ENCODE measurements at places on chromosomes 13 and 19. TPM values are rescaled to one million over a fixed set of nuclear protein-coding genes. Genes with fewer than 3 reads are reported as not detected.

DNA sequence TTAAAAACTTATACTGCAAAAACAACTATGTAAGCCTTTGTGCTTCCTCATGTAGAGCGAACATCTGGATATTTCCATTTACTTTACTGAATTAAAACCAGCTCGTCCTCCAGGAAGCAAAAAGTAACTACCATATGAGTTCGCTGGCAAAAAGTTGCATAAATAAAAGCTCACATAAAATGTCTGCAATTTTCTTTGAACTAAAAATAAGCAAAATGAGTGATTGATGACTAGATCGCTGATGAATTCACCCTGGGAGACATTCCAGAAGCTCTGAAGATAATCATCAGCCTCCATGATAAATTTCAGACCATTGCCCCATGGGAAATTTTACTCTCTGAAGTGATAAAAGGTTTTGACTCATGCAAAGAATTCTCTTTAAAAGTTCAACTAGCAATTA lies 67.3 kb upstream of the SACS start:
- H3K27me3 ChIP-seq, result no peaks in the 10 kb centered on the region
- DNase-seq, result no peak
- H3K4me3 ChIP-seq, result no peak overlapping the region
- no peak overlapping the region for H3K27ac ChIP-seq

DNA sequence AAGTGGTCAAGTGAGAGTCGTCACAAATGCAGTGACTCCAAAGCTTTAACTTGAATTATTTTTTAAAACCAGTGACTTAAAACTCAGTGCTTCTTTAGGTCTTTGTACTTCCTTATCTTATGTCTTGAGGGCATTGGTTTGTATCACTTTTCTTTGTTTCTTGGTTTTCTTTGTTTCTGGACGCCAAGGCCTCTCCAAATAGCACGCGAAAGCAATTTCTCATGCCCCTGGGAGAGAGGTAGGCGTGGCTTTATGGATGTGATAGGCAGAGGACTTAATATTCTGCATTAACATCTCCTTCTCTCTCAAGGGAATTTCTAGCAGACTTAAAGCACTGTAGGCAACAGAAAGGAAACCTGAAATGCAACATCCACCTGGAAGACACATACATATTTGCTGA lies 20.6 kb downstream of the UBE2L5 start:
- no peak for DNase-seq
- H3K27me3 ChIP-seq, result no peaks in the 10 kb centered on the region
- no peak overlapping the region for H3K27ac ChIP-seq
- H3K4me1 ChIP-seq, result peaks cover 11% of the 10 kb centered on the region
- no peak overlapping the region for H3K4me3 ChIP-seq
- H3K36me3 ChIP-seq, result no peaks in the 10 kb centered on the region

DNA sequence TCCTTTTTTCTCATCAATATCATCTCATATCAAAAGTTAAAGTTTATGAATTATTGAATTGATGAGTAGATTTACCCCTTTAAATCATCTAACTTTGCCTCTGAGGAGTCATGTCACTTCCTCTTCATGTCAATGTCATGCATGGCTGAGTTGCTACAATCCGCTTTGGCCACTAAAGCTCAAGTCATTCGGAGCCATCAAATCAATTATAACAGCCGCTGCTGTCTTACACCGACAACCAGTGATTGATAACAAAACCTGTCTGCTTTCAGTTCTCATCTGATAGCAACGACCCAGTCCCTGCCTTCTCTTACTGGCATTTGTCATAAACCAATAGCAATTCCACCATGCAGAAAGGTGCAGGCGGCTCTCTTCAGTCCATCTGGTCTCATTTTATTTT lies 429.3 kb downstream of the DIAPH3 start:
- DNase-seq, result no peak
- no peaks in the 10 kb centered on the region for H3K4me1 ChIP-seq
- H3K36me3 ChIP-seq, result no peaks in the 10 kb centered on the region
- no peak overlapping the region for H3K27ac ChIP-seq

DNA sequence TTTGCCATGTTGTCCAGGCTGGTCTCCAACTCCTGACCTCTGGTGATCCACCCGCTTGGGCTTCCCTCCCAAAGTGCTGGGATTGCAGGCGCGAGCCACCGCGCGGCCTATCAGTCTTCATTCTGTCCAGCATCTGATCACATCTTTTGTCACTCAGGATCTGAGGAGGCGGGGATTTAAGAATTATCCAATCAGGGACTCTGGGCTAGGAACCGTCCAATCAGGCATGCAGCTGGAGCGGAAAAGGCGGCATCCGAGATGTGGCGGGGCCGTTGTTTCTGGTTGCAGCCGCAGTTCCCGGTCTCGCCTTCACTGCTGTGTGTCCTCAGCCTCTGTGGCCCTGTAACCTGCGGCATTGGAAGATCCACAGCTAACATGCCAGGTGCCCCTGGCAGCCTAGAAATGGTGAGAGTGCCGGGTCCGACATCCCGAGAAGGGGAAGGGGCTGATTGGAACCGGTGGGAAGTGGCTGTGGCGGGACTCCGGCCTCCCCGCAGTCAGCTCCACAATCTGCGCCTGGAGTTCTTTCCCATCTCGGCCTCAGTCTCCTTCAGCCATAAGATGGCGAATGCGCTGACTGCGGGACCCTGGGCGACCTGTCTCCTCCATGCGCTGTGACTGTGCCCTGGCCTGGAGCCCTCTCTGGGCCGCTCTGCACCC lies at the start of gene ZNF729:
ZNF729 (plus strand) TSS at position 291 of the 660 bp plus-strand sequence; CDS start at position 376, 85 bp downstream.
- H3K4me3 ChIP-seq, result no peak within 1 kb of the TSS
- no peaks in the 10 kb centered on the region for H3K27me3 ChIP-seq
- H3K27ac ChIP-seq, result no peak within 1 kb of the TSS
- no peaks in the 10 kb centered on the region for H3K36me3 ChIP-seq

GRCh38 chr13:20960663-20961309 lies 58.2 kb upstream of the XPO4 start:
- H3K36me3 ChIP-seq, result no peaks in the 10 kb centered on the region
- no peaks in the 10 kb centered on the region for H3K27me3 ChIP-seq
- no peaks in the 10 kb centered on the region for H3K4me1 ChIP-seq
- no peak for DNase-seq
- H3K4me3 ChIP-seq, result no peak overlapping the region

GRCh38 chr13:111490611-111491010 lies 170.2 kb downstream of the TEX29 start:
- no peaks in the 10 kb centered on the region for H3K36me3 ChIP-seq
- H3K27me3 ChIP-seq, result no peaks in the 10 kb centered on the region
- no peak overlapping the region for H3K27ac ChIP-seq
- no peak overlapping the region for H3K4me3 ChIP-seq
- DNase-seq, result peak; percentile 21

- H3K27me3 ChIP-seq, result no peaks in the 10 kb centered on the region
- no peaks in the 10 kb centered on the region for H3K36me3 ChIP-seq
- DNase-seq, result no peak
- no peak overlapping the region for H3K4me3 ChIP-seq
- H3K4me1 ChIP-seq, result no peaks in the 10 kb centered on the region
These were observed 963.4 kb downstream of the PCDH9 start for GRCh38 chr13:66266761-66267160.

DNA sequence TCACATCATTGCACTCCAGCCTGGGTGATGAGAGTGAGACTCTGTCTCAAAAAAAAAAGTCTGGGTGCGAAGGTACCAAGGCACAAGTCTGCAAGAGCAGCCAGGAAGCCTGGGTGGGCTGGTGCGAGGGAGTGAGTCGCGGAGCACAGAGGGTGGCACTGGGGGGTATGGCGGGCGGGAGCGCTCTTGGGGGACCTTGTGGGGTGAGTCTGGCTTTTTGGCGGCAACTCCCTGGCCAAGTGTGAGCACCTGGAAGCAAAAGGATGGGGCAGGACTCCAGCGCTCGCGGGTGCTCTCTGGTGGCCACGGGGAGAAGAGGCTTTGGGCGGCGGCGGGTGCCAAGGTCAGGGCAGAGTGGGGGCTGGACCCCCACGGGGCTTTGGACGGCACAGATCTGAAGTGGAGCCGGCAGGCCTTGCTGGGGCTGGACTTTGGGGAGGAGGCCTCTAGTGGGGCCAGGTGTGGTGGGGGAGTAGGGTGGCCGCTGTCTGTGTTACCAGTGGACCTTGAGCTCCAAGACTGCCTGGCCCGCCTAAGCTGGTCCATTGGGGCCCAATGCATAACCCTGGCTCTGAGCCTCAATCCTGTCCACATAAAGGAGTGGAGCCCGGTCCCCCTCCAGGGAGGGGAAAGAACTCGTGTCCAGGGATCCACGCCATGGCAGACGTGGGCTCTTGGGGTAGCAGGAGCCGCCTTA lies 1.6 kb downstream of the P2RY11 start:
- peaks cover 22% of the 10 kb centered on the region for H3K4me1 ChIP-seq
- H3K27ac ChIP-seq, result peak overlapping the region; percentile 51
- DNase-seq, result peak; percentile 81
- H3K27me3 ChIP-seq, result no peaks in the 10 kb centered on the region
- no peak overlapping the region for H3K4me3 ChIP-seq

GRCh38 chr19:2387367-2388288 lies 27.6 kb downstream of the TMPRSS9 start:
- H3K4me1 ChIP-seq, result no peaks in the 10 kb centered on the region
- H3K36me3 ChIP-seq, result no peaks in the 10 kb centered on the region
- no peaks in the 10 kb centered on the region for H3K27me3 ChIP-seq
- no peak overlapping the region for H3K4me3 ChIP-seq
- H3K27ac ChIP-seq, result no peak overlapping the region
- DNase-seq, result no peak

DNA sequence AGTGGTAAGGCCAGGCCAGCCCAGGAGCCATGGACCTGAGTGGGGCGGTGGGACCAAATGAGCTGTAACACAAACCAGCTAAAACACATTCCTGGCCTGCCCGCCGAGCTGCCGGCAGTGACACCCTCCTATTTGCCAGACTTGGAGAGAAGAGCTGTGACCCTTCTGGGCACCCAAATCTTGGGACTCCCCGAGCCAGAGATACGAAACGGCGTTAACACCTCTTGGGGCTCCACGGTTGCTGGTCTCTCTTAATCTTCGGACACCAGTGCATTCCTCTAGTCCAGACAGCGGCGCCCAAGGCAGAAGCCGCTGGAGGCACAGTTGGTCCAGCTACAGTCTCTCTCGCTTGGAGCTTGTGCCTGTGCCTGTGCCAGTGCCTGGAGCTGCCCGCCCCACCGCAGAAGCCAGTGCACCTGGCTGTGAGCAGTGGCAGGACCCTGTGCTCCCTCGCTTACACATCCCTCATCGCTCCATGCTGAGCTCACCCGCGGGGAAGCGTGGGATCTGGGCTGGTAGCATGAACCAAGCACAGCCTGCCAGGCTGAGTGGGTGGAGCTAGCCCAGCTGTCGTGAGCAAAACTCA lies 147.2 kb upstream of the KLHL1 start:
- no peaks in the 10 kb centered on the region for H3K27me3 ChIP-seq
- no peak overlapping the region for H3K4me3 ChIP-seq
- DNase-seq, result no peak
- no peaks in the 10 kb centered on the region for H3K4me1 ChIP-seq

DNA sequence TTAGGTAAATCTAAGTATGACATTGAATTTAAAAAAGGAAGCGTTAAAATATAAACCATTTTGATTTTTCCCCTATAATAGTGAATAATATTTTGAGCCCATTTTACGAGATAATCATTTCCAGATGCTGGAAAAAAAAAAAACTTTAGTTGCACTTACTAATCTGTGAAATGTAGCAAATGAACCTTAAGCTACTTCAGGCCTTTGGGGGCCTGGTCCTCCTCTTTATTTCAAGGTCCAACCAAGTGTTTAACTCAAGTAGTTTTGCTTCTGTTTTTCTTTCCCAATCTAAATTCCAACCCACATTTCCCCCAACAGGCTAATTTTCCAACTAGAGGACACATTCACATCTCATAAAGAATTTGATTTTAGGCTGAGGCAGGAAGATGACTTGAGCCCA lies 101.2 kb downstream of the TNFRSF19 start:
- no peaks in the 10 kb centered on the region for H3K27me3 ChIP-seq
- no peak for DNase-seq
- H3K4me3 ChIP-seq, result no peak overlapping the region
- H3K36me3 ChIP-seq, result no peaks in the 10 kb centered on the region
- no peak overlapping the region for H3K27ac ChIP-seq

DNA sequence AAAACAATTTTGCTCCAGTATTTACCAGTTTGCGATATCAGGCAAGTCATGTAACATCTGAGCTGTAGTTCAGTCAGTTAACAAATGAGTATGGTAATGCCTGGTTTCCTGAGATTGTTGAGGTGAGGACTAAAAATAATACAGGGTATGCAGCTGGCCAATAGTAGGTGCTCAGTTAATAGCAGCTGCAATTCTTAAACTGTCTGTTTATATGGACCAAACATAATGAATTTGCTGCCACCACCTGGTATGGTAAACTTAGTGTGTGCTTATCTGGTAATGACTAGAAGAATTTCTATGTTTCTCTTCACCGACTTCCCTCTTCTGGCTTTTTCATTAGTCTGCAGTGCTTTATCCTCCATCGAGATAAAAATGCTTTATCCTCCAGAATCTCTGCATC lies 9.1 kb downstream of the ZMYM2 start:
- DNase-seq, result no peak
- peaks cover 64% of the 10 kb centered on the region for H3K36me3 ChIP-seq
- H3K27me3 ChIP-seq, result no peaks in the 10 kb centered on the region
- H3K4me1 ChIP-seq, result peaks cover 16% of the 10 kb centered on the region

DNA sequence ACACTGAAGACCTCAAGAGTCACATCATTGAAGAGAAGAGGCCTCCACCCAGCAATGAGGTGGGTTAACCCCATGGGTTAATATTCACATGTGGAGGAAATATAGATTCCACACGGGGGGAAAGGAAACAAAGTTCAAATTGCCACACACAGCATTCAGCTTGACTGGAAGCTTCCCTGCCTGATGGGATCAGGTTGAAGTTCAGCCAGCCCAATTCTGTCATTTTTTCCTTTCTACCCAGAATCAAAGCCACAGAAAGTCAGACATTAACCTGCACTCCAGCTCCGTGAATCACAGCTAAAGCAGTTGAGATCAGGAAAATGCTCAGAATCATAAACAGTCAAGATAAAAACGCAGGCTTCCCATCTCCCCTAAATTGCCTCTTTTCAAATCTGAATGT lies 208.7 kb upstream of the OBI1 start:
- H3K27me3 ChIP-seq, result no peaks in the 10 kb centered on the region
- no peak for DNase-seq
- no peak overlapping the region for H3K27ac ChIP-seq
- no peaks in the 10 kb centered on the region for H3K4me1 ChIP-seq

FREM2 gene
- 13.9 TPM for total RNA-seq

FAM174C gene
- 41.4 TPM for total RNA-seq

PTGIR gene
- 12.6 TPM for total RNA-seq

ZNF296 gene
- 1.7 TPM for total RNA-seq

KCNN1 gene
- total RNA-seq, result not detected

ZNF837 gene
- total RNA-seq, result 1.6 TPM

PSPN gene
- 1.7 TPM for total RNA-seq

LMTK3 gene
- 7.1 TPM for total RNA-seq

SUPT20H gene
- 60.3 TPM for total RNA-seq

CERS4 gene
- 65.4 TPM for total RNA-seq

TDRD12 gene
- total RNA-seq, result not detected
